ENCODE measurements at places on chromosomes 3 and 15.

- no peak for DNase-seq
Observed at GRCh38 chr3:128788268-128788869, 62.4 kb downstream of the RAB7A start.

GRCh38 chr3:147421184-147421912, 12.2 kb downstream of the ZIC1 start:
- peak; percentile 49 for DNase-seq

DNA sequence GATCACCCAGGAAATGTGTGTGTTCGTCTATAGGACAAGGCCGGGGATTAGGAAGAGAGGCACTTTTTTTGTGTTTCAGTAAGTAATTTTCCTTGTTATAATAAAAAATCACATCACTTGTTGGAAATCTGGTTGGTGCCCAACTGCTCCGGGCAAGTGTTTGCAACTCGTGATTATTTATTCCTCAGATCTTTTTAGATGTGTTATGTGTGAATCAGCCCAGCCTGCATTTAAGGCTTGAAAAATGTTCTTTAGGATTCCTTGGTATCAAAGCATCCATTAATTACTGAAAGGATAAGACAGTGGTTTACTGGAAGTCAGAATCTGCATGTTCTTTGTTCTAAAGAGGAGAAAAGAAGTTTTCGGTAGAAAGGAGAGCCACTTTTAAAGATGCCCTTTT, 345.6 kb downstream of the FEZF2 start:
- no peak for DNase-seq

GRCh38 chr3:76367281-76367680, 581.9 kb upstream of the ZNF717 start:
- no peak for DNase-seq

GRCh38 chr3:152348436-152349177, 79.9 kb downstream of the MBNL1 start:
- DNase-seq: no peak

DNA sequence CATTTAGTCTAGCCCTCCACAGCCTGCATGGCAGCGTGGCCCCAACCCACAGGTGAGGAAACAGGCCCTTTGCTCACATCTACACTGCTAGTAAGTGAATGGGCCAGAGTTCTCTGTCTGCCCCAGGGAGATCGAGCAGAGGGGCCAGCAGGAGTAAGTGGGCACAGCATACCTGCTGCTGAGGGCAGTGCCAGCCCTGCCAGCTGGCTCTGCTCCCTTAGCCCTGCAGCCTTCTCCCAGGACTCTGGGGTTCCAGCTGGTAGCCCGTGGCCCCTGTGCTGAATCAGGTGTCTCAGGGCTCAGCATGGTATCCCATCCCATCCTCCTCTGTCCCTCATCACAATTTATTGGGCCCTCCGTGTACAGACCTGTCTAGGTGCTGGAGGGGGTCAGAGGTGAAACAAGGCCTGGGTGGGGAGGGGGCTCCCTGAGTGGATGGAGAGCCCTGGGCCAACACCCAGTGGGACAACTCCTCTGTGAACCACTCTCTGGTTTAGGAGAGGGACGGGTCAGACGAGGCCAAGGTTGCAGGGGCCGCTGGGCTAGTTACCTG, 101.8 kb downstream of the DNAJB8 start:
- DNase-seq: no peak

DNA sequence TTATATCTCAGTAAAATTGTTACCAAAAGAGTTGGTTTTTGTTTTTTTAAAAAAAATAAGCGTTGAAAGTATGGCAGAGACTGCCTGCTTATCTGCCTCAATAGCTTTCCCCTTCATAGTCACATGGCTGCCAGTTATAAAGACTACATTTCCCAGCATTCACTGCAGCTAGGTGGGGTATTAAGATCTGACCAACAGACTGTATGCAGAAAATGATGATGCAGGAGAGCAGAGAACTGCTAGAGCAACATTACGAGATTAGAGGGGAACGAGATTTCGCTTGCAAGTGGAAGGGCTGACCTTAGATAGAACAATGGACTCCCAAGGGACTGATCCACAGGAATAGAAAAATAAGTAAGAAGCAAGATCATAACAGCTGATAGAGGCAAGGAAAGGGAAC, 14.3 kb downstream of the RHOA start:
- peak; percentile 32 for DNase-seq

DNA sequence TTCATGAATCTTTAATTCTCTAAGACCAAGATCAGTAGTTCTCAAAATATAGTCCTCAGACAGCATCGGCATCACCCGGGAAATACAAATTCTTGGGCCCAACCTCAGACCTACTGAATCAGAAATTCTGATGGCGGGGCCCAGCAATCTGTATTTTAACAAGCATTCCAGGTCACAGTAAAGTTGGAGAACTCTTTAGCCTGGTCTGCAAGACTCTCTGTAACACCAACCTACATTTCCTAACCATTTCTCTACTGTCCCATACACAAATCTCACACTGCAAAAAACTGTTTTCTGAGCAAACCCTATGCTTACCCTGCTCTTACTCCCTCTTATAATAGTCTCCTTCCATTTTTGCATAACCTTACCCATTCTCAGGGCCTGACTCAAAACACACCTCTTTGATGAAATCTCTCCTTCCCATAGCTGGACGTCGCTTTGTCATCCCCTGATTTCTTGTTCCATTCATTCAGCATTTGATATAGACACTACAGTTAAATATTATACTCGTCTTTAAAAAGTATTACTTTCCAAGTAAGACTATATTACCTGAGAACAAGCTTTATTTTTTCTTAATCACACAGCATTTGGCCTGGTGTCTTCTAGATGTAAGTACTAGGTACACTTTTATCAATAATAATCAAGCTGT, 83.3 kb upstream of the MYO5C start:
- no peak for DNase-seq

DNA sequence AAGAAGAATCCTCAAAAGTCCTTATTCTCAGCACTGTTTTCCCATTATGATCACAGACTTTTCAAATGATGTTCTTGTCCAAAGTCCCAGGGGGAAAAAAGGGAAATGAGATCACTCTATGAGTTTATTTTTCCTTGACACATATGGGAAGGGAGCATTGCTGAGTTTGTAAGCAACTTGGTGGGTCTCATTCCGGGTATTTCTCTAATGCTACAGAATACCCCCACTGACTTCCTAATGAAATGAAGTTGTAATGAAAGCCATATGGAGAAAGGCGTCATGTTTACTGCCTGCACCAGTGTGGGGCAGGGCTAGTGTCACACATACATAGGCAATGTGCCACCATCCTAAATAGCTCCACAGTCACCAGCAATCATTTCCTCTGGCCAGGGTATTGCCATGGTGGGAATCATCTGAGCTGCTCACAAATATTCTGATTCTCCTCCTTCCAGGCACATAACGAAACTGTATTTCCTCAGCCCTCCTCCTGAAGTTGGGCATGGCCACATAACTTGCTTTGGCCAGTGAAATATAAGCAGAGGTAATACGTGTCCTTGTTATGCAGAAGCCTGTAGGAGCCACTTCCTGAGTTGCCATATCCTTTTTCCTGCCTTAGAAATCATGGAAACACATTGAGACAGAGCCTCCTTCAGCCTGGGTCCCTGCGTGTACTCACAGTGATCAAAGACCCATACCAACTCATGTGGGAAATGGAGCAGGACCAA, 41.0 kb upstream of the C15orf61 start:
- no peak for DNase-seq

DNA sequence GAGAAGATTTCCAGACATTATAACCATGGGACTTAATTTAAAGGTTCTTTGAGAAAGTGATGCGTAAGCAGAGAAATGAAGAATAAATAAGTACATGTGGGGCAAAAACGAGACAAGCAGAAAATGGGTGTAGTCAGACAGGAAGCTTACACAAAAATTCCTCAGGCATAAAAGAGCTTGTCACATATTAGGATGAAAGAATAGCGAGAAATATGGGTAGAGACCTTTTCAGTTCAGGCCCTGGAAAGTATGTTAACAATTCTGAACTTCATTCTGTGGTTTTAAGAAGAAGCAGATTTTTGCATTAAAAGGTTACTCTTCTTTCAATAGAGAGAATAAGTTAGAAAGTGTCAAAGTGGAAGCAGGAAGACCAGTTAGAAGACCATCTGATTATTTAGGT, 352.4 kb downstream of the ROBO1 start:
- no peak for DNase-seq

DNA sequence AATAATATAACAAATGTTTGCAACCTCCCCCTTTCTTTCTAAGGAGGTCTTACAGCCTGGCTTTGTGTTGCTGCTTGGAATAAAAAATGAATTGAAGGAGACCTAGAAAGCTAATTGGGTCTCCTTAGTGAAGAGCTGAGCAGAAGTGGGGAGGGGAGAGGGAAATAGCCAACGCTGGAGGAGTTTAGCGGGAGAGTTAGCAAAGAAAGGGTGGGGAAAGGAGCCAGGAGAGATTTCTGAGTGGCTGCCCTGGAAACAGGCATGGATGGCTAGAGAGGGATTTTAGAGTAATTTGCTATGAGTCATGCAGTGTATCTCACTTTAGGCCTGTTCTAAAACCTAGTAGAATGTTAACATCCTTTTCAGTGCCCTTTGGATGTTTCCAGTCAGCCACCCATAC, 45.2 kb upstream of the PFN2 start:
- no peak for DNase-seq

GRCh38 chr3:160159806-160160205, 65.4 kb upstream of the C3orf80 start:
- DNase-seq: no peak

All from iPS-NIHi11 (cell line).